ENCODE measurements at places on chromosomes 7 and 10.

- no peak for DNase-seq
Observed at GRCh38 chr10:110865186-110865808, 6.4 kb upstream of the PDCD4 start.

- DNase-seq, result no peak
Observed at GRCh38 chr7:144720149-144720548, 115.7 kb downstream of the TPK1 start.

GRCh38 chr7:53426145-53426750 lies 390.8 kb downstream of the POM121L12 start:
- DNase-seq, result no peak

- DNase-seq, result no peak
Observed at GRCh38 chr7:123492485-123492884, 41.9 kb downstream of the IQUB start.

- no peak for DNase-seq
Observed at GRCh38 chr10:62618054-62618453, 186.5 kb upstream of the ADO start.

GRCh38 chr7:750111-750905 lies 23.2 kb upstream of the PRKAR1B start:
- no peak for DNase-seq

DNA sequence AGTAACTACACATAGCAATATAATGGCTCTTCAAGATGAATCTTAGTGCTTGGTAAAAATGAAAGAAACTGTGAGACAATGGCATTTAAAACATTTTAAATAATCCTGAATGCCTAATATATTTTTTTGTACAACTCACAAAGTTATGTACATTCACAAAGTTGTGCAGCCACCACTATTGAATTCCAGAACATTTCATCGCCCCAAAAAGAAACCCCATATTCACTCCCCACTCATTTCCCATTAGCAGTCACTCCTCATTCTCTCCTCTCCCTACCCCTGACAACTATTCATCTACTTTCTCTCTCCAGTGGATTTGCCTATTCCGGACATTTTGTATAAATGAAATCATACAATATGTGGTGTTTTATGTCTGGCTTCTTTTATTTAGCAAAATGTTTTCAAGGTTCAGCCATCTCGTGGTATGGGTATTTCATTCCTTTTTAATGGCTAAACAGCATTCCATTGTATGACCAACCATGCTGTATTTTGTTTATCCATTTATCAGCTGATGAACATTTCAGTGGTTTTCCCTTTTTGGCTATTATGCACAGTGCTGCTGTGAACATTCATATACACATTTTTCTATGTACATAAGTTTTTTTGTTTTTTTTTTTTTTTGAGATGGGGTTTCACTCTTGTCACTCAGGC lies 34.7 kb downstream of the ENTPD7 start:
- DNase-seq, result no peak

DNA sequence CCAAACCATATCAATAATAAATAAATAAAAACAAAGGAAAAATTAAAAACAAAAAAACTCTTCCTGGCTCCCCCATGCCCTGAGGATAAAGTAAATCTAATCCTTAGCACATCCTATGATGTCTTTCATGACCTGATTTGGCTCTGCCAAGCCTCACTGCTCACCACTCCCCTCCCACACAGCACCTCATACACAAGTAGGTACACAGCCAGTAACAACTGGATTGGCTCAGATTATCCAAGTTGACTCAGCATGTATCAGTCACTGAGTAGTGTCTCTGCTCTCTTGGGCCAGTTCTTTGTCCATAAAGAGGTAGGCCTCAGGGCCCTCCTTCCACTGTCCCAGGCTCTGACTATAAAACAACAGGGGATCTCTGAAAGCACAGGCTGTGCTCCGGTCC lies 99.6 kb downstream of the STRA8 start:
- no peak for DNase-seq

- no peak for DNase-seq
Observed at GRCh38 chr7:111677848-111678247, 115.6 kb upstream of the IMMP2L start.

DNA sequence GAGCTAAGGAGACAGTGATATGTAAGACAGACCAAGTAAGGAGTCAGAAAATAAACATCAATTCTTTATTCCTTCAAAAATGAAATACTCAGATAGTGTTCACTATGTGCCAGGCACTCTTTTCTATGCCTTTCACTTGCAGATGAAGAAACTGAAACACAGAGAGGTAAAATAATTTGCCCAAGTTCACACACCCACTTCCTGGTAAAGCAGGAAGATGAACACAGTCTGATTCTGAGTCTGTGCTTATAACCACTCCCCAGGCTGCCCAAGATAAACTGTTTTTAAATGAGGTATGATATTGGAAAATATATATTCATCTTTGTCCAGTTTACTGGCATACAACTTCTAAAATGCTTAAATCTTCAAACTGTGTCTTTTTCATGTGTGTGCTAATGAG lies 294.4 kb upstream of the NPVF start:
- DNase-seq, result no peak

DNA sequence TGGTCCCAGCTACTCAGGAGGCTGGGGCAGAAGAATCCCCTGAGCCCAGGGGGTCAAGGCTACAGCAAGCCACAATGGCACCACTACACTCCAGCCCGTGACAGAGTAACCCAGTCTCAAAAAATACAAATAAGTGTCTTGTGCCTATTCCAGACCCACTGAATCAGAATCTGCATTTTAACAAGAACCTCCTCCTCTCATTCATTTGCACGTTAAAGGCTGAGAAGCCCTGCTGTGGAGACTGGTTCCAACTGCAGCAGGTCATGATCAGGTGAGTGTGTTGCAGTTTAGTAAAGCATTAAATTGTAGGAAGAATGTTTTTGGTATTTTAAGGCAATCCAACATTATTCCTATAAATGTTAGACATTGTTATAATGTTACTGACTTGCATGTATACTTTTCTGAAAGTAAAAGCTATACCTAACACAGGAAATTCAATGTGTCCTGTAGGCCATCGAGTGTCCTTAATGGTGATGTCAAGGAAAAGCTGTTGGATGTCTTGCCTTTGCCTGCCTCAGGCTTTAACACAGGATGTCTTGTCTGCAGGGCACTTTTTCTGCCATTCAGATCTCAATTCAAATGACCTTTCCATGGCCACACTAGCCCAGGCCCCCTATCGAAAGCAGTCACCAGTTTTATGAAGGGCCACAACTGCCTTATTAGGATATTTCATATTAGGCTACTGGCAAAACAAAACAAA lies 30.4 kb downstream of the MKRN1 start:
- no peak for DNase-seq
